Naive thymus-derived CD8-positive, alpha-beta T cell (primary cell): ENCODE measurements at places on chromosomes 6 and 20. TPM values are rescaled to one million over a fixed set of nuclear protein-coding genes. Genes with fewer than 3 reads are reported as not detected.

- no peak for DNase-seq
Observed at GRCh38 chr20:32749914-32750637, 6.8 kb upstream of the COMMD7 start.

DNA sequence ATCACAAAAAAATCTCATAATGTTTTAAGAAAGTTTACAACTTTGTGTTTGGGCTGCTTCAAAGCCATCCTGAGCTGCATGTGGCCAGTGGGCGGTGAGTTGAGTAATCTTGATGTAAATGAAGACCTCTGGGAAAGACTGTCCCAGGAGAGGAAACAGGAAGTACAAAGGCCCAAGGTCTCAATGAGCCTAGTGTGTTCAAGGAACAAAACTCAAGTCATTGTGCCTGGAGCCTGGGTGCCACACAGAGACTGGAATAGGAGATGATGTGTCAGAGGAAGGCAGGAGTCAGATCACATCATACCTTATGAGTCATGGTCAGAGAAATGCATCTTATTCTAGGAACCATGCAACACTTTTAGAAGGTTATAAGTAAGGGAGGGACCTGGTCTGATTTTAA, 51.5 kb downstream of the COL19A1 start:
- no peak for DNase-seq

DNA sequence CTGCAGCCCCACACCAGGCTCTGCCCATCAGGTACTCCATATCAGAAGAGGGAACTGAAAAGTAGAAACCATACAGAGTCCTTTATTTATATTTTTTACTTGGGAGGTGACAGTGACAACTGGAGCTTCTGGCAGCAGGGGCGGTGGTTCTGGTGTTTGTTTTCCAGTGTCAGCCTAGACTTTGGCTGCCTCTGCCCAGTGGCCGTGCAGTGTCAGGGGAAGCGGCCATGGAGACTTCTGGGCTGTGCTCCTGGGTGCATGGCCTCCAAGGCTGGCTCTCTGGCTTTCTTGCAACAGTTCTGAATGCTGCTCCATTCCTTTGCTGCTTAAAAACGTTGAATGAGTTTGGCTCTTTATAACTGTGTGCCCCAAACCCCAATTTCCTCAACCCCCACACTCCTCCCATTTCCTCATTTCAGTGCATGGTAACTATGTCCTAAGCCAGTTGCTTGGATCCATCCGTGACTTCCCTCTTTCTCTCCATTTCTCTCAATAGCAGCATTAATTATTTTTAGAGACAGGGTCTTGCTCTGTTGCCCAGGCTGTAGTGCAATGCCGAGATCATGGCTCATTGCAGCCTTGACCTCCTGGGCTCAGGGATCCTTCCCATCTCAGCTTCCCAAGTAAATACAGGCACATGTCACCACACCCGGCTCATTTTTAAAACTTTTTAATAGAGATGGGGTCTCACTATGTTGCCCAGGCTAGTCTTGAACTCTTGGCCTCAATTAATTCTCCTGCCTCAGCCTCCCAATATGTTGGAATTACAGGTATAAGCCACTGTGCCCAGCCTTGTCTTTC, 141.1 kb upstream of the SGK1 start:
- DNase-seq = no peak

DNA sequence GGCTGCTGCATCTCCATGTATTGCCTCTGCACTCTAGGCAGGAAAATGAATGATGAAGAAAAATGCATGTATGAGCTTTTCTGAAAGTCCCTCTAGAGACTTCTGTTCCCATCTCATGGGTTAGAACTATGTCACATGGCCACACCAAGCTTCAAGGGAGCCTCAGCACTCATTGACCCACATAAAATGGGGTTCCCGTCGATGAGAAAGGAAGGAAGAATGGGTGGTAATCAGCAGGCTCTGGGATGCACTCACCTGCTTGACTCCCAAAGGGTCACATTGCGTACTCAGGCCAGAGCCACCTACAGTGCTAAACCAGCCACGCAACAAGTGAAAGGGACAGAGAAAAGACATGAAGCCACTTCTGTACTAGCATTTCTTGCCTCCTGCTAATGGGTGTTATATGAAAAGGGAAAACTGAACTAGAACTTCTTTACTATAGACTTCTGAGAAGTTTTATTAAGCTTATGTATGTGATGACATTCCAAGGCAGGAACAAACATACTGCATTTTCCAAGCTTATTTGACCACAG, 95.8 kb upstream of the GCM1 start:
- DNase-seq = no peak

- DNase-seq = no peak
Observed at GRCh38 chr6:170314983-170315382, 8.4 kb downstream of the FAM120B start.

DNA sequence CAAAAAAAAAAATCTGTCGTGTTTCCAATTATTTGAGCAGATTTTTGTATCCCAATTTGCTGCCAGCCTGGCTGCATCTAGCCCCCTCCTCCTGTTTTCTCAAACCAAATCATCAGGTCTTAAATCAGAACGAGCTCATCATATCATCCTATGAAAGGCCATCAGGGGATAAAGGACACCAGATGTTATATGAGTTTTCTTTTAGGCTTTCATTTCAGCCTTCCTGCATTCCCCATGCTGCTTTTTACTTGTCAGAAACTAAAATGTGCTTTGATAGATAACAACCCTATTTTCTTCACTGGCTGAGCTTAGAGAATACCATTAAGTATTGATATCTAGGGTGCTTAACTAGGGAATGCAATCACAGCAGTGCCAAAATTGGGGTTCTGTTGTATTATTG, 968.4 kb upstream of the SLC35B3 start:
- no peak for DNase-seq

DNA sequence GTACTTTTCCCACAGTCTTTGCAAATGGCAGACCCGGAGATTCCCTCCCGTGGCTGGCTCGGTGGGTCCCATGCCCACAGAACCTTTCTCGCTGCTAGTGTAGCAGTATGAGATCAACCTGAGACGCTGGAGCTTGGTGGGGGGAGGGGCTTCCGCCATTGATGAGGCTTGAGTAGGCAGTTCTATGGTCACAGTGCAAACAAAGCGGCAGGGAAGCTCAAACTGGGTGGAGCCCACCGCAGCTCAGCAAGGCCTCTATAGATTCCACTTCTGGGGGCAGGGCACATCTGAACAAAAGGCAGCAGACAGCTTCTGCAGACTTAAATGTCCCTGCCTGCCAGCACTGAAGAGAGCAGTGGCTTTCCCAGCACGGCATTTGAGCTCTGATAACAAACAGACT, 186.0 kb upstream of the KCNK16 start:
- DNase-seq = no peak

DNA sequence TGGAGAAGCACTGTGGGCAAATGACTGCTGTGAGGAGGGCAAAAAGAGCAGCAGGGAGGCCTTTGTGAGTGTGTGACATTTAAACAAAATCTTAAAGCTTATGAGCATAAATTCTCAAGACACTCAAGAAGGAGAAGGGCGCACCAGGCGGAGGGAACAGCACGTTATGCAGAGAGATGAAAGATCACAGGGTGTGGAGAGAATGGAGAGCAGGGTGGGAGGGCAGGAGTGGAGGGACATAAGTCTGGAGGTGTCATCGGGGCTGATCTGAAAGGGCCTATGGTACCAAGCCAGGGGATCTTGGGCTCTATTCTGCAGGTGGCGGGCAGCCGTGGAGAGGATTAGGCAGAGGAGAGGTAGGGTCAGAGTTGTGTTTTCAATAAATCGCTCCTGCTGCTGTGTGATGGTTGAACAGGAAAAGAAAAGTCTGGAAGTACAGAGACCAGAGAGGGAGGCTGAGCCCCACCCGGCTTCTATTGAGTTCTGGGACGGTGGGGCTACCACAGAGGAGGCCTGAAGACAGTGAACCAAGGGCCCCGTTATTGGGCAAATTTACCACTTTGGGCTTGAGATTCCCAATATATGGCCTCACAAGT, 24.3 kb upstream of the DLGAP4 start:
- DNase-seq = no peak

DNA sequence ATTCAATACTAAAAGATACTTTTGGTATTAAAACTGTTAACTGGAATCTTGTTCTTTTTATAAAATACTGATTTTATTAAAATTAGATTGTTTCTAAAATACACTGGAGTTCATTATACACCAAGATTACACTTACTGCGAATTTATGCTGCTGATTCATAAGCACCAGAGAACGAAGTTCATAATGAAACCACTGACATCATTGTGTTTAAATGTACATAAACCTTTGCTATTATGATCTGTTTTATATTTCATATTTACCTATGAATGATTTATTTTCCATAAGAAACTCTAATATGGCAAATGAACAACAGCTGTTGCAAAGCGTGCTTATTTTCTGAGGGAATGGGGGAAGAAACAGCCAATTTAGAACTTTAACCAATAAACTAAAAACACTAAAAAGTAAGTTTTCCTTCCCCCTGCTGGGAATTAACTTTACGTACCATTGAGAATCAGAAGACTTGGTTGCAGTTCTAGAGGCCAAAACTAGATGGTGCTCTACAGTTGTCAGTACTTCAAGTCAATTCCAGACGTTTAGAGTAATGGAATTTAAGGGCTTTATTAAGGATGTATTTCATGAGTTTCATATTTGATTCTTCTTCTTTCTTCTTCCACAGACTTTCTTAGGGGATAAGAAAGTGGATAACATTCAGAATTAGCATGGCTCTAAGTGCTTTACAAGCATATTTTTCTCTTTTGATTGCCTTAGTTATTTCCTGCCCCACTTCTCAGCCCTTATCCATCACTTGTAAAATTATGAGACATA, 30.8 kb upstream of the COL19A1 start:
- no peak for DNase-seq

DNA sequence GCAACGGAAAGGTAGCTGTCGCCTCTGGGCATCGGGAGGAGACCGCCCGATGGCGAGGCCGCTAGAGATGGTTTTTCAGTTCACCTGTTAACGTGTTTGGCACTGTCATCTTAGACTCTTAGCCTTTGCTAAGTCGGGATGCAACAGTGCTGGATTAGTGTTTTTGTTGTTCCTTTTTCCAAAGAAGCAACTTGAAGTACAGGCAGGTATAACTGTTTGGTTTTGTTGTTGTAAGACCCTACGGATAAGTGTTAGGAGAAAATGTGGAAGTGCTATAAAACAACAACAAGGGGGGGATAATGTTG, 723 bp downstream of the MANEA start:
- no peak for DNase-seq

DNA sequence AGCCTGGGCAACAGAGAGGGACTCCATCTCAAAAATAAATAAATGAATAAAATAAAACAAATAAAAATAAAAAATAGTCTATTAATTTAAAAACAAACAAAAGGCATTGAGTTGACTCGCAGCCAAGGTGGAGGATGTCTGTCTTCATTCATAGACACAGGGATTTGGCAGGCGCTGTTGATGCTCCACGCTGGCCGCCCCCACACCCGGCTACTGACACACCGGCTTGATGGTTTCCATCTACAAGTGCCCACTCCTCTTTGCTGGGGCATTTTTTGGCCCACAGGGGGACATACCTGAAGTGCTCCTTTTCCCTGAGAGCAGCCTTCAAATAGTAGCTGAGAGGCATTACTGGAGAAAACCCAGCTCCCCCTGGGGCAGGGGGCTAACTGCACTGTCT, 178.3 kb upstream of the RALGAPA2 start:
- DNase-seq = no peak

GRCh38 chr20:16684416-16684815, 45.4 kb upstream of the SNRPB2 start:
- DNase-seq = no peak

GRCh38 chr6:161117308-161117707, 125.7 kb downstream of the MAP3K4 start:
- DNase-seq = no peak

- peak; percentile 58 for DNase-seq
Observed at GRCh38 chr6:116531675-116532570, 13.6 kb downstream of the TRAPPC3L start.

DNA sequence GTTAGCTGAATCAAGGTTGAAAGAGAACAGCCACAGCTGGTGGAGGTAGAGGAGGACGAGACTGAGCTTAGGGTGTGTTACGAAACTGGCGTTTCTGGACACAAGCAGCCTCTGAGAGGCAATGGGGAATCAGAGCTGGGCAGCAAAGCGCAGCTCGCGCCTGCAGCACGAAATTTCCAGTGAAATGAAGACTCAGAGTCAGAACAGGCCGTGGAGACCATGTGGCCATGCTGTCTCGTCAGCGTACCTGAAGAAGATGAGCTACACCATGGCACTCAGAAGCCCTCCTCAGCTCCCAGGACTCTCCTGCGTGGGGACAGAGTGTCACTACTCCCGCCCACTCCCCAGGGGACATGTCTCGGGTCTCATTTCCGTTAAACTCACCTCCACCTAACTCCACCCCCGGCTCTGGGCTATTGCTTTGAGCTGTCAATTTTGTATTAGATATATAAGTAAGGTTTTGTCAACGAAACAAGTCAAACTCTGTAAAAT, 256.9 kb downstream of the ERMARD start:
- no peak for DNase-seq

DNA sequence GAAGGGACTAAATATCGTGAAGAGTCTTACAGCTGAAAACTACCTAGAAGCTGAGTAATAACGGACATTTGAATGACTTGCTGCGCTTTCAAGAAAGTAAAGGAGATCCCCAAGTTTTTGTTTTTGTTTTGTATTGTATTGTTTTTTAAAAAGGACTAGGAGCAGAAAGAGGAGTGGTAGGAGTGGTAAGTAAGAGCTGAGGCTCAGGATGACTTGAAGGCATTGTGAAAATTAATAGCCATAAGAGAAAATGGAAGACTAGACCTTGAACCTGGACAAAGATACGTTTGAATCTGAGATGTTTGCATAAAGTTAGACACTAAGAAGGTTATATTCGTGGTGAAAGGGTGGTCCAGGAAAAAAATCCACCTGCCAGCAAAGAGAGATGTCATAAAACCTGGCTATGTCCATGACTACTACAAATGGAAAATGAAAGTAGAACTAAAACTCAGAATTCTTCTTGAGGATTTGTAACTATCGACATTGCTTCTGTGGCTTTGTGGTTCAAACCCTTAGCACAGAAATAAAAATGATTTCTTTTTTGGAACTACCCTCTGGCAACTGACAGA, 824.8 kb upstream of the FLRT3 start:
- no peak for DNase-seq

GRCh38 chr20:45269056-45269455, 14.7 kb upstream of the SLPI start:
- no peak for DNase-seq

Gene PGC
- not detected for total RNA-seq

Gene VSX1
- not detected for total RNA-seq

Gene PLN
- total RNA-seq = not detected

Gene AIF1
- total RNA-seq = 23.0 TPM

Gene OPN5
- not detected for total RNA-seq

Gene SMIM26
- total RNA-seq = 69.1 TPM
